ENCODE measurements at places on chromosomes 5 and 9. TPM values are rescaled to one million over a fixed set of nuclear protein-coding genes. Genes with fewer than 3 reads are reported as not detected.

GRCh38 chr9:68447611-68448010, 91.2 kb downstream of the PGM5 start:
- no peak for DNase-seq

DNA sequence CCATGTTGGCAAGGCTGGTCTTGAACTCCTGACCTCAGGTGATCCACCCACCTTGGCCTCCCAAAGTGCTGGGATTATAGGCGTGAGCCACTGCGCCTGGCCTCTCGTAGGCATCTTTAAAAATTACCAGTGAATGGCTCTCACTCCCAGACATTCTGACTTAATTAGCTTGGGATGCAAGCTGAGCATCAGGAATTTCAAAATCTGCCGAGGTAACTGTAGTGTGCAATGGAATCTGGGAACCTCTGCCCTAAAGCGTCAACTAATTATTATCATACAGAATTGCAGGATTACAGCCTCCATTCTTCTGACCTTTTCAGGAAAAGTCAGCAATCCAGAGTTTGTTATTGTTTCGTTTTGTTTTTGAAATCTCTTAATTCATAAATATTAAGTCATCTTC, 213.4 kb upstream of the DMAC1 start:
- no peak for DNase-seq

The TMEM171 gene
- under 0.01 TPM for total RNA-seq

DNA sequence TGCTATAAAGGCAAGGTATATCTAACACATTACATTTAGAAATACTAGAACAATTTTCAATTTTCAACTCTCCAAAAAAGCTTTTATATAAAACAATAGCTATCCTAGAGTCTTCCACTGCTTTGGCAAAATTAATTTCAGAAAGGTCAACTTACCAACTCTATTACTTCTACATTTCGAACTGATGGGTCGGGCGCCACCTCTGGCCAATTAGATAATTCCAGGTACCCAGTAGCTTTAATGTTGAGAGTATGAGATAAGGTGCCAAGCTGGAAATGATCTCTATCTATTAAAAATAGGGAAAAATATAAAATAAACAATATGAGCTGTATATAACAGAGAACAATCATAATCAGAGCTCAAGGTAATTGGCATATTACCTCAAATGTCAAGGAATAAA, 166.6 kb downstream of the AP3B1 start:
- DNase-seq, result no peak

The ST8SIA4 gene
- total RNA-seq, result 0.26 TPM

The SLC45A2 gene
- under 0.01 TPM for total RNA-seq

- DNase-seq, result peak; percentile 79
These were observed 24.0 kb upstream of the F2RL1 start for GRCh38 chr5:76794871-76795270.

- DNase-seq, result no peak
These were observed 12.0 kb upstream of the CPLX2 start for GRCh38 chr5:175859422-175859821.

- DNase-seq, result peak; percentile 43
These were observed 53.0 kb downstream of the CDC14B start for GRCh38 chr9:96566498-96567202.

DNA sequence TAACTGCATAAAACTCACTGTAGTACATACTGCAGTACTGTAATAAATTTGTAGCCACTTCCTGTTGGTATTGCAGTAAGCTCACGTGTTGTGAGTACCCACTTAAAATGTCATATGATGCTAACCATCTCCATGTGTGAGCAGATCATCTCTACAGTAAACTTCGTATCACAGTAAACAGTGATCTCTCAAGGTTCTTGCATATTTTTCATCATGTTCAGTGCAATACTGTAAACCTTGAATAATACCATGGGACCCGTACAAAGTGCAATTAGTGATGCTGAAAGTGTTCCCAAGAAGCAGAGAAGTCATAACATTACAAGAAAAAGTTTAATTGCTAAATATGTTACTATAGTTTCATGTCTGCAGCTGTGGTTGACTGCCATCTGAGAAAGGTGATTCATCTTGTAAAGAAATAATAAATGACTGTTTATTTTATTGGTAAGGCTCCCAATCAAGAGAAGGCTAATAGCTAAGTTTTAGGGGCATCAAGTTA, 253.8 kb upstream of the POU5F2 start:
- peak; percentile 11 for DNase-seq

The NR4A3 gene
- 5.6 TPM for total RNA-seq

The SLC36A3 gene
- total RNA-seq, result not detected

DNA sequence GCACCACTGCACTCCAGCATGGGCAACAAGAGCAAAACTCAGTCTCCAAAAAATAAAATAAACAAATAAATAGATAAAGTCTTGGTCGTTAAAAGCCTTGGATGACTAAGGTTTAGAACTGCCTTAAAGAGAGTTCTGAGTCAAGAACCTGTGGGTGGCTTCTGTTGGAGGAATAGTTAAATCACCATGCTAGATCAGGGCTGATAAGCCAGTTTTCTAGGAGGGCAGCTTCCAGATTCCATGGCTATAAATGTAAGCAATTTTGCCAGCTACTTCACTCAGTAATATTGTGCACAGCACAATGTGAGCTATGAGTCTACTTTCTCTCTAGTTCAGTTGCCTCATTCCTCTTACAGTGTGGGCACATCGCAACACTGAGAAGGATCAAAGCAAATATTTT, 242.1 kb upstream of the NUDT12 start:
- peak; percentile 83 for DNase-seq

DNA sequence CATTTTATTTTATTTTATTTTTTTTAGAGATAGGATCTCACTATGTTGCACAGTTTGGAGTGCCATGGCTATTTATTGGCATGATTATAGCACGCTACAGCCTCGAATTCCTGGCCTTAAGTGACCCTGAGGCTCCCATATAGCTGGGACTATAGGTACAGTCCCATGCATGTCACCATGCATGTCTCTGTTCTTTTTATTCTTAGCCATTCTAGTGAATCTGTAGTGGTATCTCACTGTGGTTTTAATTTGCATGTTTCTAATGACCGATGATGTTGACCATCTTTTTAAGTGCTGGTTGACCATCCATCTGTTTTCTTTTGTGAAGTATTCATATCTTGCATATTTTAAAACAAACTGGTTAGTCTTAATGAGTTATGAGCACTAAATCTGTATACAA, 76.1 kb downstream of the SLC44A1 start:
- DNase-seq, result no peak

The ZNF883 gene
- 6.2 TPM for total RNA-seq

The FOXD4L4 gene
- total RNA-seq, result 0.26 TPM

- DNase-seq, result peak; percentile 34
These were observed 33.7 kb downstream of the LHX2 start for GRCh38 chr9:124045076-124045829.

DNA sequence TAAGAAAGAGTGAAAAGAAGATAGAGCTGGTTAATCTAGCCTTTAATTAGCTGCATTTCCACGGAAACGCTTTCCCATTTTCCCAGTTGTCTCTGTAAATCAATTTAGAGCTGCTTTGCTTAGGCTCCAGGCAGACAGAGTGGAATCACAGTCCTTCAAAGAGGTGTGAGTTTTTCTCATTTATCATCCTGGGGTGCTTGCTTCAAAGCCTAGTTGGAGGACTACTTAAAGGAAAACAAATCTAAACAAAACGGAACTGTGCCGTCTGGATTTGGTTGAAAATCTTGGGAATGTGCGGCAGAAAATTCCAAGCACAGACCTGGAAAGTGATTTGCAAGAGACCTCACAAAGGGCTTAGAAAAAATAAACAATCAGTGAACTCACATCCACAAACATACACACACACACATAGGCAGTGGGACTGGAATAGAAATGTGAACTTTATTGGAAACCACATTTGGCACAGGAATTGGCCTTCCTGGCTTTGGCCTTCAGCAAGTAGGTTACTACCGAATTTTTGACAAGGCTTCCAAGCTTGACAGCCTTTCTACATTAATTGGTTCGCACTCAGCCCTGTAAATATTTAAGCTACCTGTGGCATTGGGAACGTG, 235.2 kb upstream of the SLC24A2 start:
- peak; percentile 64 for DNase-seq

DNA sequence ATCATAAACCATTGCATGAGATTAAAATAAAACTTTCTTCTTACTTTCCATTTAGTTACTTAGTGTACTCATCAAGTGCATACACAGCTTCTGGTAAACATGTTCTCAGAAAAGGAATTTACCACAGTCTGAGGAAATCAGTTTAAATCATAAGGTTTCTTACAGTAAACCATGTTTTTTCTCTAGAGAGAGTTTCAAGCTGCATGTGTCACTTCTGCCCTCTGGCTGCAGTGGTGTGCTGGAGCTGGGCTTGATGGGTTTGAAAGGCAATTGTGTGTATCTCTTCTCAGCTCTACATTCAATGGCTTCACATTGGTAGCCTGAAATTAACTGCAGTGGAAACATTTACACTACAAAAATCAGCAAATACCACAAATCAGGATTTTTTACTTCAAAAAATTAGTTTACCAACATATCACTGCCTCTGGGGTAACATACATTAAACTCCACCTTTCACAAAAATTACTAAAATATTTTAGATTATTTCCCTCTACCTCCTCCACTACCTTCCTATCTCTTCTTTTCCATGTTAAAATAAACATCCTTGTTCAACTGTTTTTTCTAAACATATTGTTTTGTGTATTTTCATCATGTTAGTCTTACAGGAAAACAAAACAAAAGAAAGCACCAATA, 414.3 kb downstream of the ANXA1 start:
- no peak for DNase-seq

DNA sequence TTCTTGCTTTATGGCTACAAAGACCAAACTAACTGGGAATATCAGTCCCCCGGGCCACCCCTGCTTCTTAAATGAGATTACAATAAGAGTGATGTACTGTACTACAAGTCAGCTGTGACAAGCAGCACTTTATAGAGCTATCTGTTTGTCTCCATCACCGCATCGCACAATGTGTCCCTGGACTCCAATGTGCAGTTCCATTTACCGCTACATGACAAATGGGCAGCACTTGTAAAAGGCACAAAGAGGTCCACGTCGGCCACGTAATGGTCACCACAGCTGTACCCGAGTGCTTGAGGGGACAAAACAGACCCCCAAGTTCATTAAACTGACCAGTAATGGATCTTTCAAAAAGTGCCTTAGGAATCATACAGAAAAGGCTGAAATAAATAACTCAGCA, 54.1 kb downstream of the PSMB7 start:
- no peak for DNase-seq

DNA sequence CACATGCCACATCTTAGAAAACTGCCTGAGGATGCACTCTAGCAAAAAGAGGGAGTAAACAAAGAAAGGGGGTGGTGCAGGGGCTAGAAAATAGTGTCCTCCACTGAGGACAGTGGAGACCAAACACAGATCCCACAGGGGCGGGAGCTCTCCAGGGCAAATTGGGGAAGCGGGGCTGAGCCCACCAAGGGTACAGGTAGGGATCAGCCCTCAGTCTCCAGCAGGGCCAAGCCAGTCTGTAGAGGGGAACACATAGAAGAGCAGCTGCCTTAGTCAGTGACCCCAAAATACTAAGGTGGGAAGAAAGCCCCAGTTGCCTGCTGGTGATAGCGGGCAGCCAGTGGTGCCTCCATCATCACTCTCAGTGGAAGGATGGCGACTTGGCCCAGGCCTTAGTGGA, 134.0 kb downstream of the ATPSCKMT start:
- no peak for DNase-seq

DNA sequence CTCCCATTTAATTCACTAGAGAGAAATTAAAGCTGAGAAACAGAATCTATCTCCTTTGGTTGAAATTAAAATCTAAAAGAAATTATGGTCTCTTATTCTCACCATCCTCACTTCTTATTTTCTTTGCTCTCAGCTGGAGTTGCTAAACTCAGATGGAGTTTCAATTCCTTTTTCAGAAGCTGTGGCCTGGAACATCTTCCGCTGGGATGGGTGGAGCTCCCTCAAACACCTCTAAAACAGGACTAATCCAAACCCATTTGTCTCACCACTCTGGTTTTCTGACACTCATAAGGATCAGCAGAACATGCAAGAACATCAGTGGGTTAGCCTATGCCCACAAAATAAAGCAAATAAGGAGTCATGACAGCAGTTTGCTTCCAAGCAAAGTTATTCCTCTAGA, 39.6 kb upstream of the CEP78 start:
- DNase-seq, result no peak

GRCh38 chr5:40844565-40844964, 3.4 kb downstream of the CARD6 start:
- DNase-seq, result no peak

DNA sequence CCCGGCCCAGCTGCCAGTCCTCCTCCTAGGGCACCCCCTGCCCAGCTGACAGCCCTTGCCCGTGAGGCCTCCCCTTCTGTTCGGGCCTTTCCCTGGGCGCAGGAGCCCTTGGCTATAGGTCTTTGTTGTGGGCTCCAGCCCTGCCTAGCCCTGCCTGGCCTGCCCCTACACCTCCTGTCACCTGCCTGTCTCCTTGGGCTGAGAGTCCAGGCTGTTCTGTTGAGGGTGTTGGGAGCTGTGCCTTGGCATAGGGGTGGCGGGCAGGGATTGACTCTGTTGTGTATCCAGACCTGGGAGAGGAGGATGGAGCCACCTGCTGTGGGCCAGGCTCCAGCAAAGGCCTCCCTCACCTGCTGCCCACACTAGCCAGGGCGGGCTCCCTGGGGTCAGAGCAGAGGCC, 11.6 kb downstream of the FCN2 start:
- DNase-seq, result no peak

GRCh38 chr9:116230051-116230632, 76.6 kb downstream of the PAPPA start:
- peak; percentile 26 for DNase-seq

The DDX4 gene
- total RNA-seq, result not detected

- no peak for DNase-seq
These were observed 78.2 kb upstream of the GNA14 start for GRCh38 chr9:77726289-77726688.

The CARTPT gene
- not detected for total RNA-seq

- DNase-seq, result no peak
These were observed 11.7 kb upstream of the INPP5E start for GRCh38 chr9:136451221-136451877.

DNA sequence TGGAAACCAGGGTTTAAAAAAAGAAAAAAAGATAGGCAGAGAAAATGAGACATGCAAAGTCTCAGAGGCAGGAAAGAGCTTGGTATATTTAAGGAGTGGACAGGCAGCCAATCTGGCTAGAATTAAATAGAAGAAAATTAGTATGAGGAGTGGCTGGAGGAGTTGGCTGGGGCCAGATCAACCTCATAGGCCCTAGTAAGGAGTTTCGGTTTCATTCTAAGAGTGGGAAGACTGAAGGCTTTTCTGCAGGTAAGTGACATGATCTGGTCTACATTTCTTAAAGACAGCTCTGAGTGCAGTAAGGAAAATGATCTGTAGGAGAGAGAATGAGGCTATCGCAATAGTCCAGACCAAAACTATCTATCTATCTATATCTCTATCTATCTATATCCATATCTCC, 27.5 kb downstream of the ADRB2 start:
- DNase-seq, result no peak

Data from fibroblast of lung (primary cell).